Right lung (tissue), 10 donors: ENCODE measurements at places on chromosomes 16 and 17. TPM values are rescaled to one million over a fixed set of nuclear protein-coding genes. Genes with fewer than 3 reads are reported as not detected.

- no peak for DNase-seq
Observed at GRCh38 chr16:588639-588888, 1.3 kb upstream of the RAB40C start.

GRCh38 chr17:13996276-13996675 lies 73.0 kb upstream of the COX10 start:
- DNase-seq: no peak

DNA sequence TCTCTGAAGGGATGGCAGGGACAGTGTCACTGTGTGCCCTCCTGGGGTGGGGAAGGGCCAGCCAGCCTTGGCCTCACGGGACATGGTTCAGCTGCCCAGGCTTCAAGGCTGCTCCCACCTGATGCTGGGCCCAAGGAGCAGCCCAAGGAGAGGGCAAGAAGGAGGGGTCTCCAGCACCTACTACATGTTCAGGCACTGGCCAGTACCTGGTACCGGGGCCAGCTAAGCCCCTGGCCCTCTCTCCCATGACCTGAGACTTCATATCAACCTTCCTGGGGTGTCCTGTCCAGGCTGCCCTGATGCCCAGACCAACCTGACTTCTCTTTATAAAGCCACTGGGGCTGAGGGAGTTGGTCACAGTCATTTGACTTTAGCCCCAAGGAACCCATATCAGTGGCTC lies 1.3 kb downstream of the USH1G start:
- no peak for DNase-seq

- DNase-seq: no peak
Observed at GRCh38 chr17:69547947-69548346, 133.4 kb downstream of the MAP2K6 start.

The MARCHF10 gene
- polyA plus RNA-seq: 3.7 TPM

- DNase-seq: no peak
Observed at GRCh38 chr17:64177311-64178010, 47.5 kb upstream of the ERN1 start.

GRCh38 chr17:2928294-2928890 lies 132.2 kb downstream of the RAP1GAP2 start:
- DNase-seq: no peak

DNA sequence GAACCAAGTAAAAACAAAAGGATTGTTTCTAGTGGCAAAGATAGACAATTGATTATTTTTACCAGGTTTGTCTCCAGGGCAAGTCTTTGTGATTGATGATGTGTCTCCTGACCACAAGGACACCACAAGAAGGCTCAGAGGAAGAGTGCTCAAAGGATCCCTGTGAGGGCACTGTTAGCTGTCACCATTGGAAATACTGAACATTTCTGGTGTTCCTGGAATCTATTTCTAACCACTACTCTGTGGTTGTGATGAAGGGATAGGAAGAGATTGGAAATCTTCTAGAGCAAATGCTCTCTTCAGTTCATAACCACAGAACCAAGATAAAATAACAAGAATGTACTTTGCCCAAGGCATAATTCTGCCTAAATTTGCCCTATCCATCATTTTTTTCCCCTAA lies 15.3 kb downstream of the RNF43 start:
- no peak for DNase-seq

GRCh38 chr17:54029986-54030385 lies 207.3 kb downstream of the KIF2B start:
- DNase-seq: peak; percentile 51

- no peak for DNase-seq
Observed at GRCh38 chr16:57676553-57677085, 8.5 kb downstream of the ADGRG3 start.

GRCh38 chr17:77549726-77550366 lies 408.7 kb upstream of the TNRC6C start:
- DNase-seq: no peak

- no peak for DNase-seq
Observed at GRCh38 chr16:66560107-66560506, 6.1 kb upstream of the CMTM1 start.
